Stimulated activated CD8-positive, alpha-beta memory T cell treated with anti-CD3 and anti-CD28 coated beads, Interleukin-7, amount 100 ng/mL, for 24 hours (primary cell): ENCODE measurements at places on chromosomes 4 and X.

DNA sequence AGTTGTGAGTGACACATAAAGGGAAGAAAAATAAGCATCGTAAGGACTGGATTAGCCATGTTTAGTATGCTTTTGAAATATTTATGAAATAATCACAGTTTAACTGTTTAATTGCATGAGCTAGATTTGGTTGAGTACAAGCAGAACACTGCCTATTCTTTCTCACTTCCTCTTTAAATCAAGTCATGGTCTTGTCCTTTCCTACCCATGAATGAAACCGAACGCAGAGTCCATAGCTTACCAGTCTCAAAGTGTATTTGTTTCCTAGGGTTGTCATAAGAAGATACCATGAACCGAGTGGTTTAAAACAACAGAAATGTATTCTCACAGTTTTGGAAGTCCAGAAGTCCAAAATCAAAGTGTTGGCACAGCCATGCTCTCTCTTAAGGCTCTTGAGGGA, 684.0 kb upstream of the MAGEB2 start:
- no peak for DNase-seq

DNA sequence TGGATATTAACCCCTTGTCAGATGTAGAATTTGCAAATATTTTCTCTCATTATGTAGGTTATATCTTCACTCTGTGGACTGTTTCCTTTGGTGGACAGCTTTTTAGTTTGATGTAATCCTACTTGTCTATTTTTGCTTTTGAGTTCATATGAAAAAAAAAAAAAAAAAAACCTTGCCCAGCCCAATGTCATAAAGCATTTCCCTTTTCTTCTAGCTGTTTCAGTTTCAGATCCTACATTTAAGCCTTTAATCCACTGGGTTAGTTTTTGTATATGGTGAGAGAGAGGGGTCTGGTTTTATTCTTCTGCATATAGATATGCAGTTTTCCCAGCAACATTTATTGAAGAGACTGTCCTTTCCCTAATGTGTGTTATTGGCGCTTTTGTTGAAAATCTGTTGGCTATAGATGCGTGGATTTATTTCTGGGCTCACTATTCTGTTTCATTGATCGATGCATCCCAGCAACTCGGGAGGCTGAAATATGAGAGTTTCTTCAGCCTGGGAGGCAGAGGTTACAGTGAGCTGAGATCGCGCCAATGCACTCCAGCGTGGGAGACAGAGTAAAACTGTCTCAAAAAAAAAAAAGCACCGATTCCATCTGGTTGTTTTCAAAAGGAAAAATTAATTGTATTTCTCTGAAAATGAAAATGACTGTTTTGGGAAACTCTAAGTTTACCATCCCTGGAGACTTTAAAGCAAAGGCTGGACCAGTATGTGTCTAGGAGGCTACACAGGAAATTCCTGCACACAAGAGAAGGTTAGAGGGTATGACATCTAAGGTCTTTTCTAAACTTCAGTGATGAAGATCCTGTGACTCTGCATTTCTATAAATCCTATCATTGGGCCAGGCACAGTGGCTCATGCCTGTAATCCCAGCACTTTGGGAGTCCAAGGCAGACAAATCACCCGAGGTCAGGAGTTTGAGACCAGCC, 35.6 kb downstream of the STEEP1 start:
- no peak for DNase-seq

DNA sequence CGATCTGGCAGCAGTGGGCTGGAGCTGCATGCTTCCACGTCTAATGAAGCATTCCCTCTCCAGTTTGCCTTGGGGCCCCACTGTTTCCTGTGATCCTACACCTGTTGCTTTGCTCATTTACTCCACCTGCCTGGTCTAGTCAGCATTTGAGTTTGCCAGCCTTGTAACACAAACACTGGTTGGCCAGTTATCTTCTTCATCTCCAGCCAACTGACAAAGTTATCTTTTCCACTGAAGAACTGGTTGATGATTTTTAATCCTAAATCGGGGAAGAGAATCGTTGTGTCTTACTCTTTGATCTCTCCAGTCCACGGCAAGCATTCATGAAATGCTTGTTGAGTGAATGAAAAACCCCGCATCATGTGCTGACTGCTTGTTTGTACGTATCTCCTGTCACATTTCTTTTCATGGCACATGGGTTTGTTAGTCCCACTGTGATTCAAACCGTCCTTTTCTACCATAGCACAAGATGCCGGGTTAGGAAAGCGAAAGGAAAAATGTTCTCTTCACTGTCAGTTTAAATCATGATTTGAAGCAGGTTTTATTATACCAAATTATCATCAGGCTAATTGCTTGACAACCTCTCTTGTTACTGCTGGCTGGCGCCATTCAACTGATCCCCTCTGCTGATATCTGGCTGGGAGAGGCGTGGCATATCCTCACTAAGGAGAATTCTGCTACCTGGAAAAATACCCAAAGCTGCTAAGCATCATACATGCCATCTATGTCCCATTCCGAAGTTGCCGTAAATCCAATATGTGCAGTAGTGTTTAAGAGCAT, 144.8 kb downstream of the SHROOM3 start:
- no peak for DNase-seq

GRCh38 chr4:112119353-112119783, 25.9 kb upstream of the FAM241A start:
- no peak for DNase-seq

GRCh38 chr4:153249199-153250041, 45.2 kb downstream of the TRIM2 start:
- peak; percentile 50 for DNase-seq

GRCh38 chr4:101192244-101192643, 155.1 kb downstream of the PPP3CA start:
- no peak for DNase-seq

GRCh38 chr4:182089326-182089725, 153.9 kb upstream of the TENM3 start:
- DNase-seq, result no peak
